ENCODE measurements at places on chromosomes 6 and 20. TPM values are rescaled to one million over a fixed set of nuclear protein-coding genes. Genes with fewer than 3 reads are reported as not detected.

- H3K27me3 ChIP-seq: no peaks in the 10 kb centered on the region
- H3K4me1 ChIP-seq: peaks cover 31% of the 10 kb centered on the region
- DNase-seq: no peak
- H3K36me3 ChIP-seq: peaks cover 29% of the 10 kb centered on the region
Measured at GRCh38 chr20:50141811-50142561, 11.5 kb downstream of the PEDS1 start.

GRCh38 chr20:36377348-36378326 lies 71.5 kb downstream of the DLGAP4 start:
- H3K36me3 ChIP-seq: no peaks in the 10 kb centered on the region
- H3K27me3 ChIP-seq: peaks cover 5% of the 10 kb centered on the region
- no peak overlapping the region for H3K4me3 ChIP-seq
- H3K4me1 ChIP-seq: no peaks in the 10 kb centered on the region

- DNase-seq: no peak
- H3K36me3 ChIP-seq: no peaks in the 10 kb centered on the region
- H3K4me1 ChIP-seq: no peaks in the 10 kb centered on the region
- no peak overlapping the region for H3K4me3 ChIP-seq
- no peak overlapping the region for H3K27ac ChIP-seq
- H3K27me3 ChIP-seq: no peaks in the 10 kb centered on the region
Measured at GRCh38 chr6:154962753-154963152, 32.4 kb upstream of the TIAM2 start.

- no peak for DNase-seq
- no peaks in the 10 kb centered on the region for H3K36me3 ChIP-seq
- no peaks in the 10 kb centered on the region for H3K27me3 ChIP-seq
- H3K4me3 ChIP-seq: no peak overlapping the region
- H3K27ac ChIP-seq: no peak overlapping the region
- peaks cover 2% of the 10 kb centered on the region for H3K4me1 ChIP-seq
Measured at GRCh38 chr6:108029226-108029921, 45.2 kb downstream of the OSTM1 start.

DNA sequence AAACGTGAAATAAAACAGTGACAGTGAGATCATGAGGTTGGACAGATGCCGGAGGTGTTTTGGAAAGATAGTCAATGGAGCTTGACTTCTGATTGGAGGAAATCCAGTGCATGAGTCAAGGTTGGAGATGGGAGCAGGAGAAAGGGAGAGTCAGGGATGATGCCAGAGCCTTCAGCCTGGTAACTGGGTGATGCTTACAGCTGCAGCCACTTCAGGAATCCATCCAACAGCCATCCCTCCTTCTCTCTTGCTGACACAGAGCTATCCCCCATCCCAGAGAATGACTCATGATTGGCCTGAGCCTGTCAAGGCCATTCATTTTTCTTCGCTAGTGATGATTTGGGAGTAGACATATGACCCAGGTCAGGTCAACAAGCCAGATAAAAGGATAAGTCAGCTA lies 112.8 kb downstream of the SAMD5 start:
- DNase-seq: no peak
- no peaks in the 10 kb centered on the region for H3K4me1 ChIP-seq
- H3K27me3 ChIP-seq: no peaks in the 10 kb centered on the region
- H3K27ac ChIP-seq: no peak overlapping the region

DNA sequence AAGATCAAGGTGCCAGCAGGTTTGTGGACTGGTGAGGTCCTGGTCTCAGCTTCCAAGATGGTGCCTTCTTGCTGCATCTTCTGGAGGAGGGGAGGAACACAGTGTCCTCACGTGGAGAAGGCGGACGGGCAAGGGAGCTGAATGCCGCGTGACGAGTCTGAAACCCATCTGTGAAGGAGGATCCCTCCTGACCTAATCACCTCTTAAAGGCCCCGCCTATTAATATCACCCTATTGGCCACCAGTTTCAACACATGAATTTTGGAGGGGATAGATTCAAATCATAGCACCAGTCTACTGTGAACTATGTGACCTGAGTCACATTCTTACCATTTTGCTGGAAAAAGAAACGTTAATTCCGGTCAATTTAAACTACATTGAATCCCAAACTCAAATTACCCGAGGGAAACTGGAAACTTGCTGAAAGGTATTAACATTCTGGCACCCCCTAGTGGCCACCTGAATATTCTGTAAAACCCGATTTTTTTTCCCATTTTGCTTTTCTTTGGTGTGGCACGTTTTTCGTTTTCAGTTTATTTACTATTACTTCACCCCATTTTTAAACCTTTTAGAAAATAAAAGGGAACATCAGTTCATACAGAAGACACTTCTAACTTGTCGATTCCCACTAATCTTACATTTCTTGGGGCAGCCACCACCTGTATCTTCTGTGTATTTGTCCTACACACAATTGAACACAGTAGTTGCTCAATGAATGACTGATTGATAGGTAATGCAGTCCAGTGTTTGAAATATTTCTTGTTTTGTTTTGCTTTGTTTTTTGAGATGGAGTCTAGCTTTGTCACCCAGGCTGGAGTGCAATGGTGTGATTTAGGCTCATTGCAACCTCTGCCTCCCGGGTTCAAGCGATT lies 17.9 kb upstream of the CCDC170 start:
- no peaks in the 10 kb centered on the region for H3K27me3 ChIP-seq
- no peak overlapping the region for H3K27ac ChIP-seq
- H3K4me3 ChIP-seq: no peak overlapping the region
- no peaks in the 10 kb centered on the region for H3K36me3 ChIP-seq
- DNase-seq: peak; percentile 60
- peaks cover 10% of the 10 kb centered on the region for H3K4me1 ChIP-seq

DNA sequence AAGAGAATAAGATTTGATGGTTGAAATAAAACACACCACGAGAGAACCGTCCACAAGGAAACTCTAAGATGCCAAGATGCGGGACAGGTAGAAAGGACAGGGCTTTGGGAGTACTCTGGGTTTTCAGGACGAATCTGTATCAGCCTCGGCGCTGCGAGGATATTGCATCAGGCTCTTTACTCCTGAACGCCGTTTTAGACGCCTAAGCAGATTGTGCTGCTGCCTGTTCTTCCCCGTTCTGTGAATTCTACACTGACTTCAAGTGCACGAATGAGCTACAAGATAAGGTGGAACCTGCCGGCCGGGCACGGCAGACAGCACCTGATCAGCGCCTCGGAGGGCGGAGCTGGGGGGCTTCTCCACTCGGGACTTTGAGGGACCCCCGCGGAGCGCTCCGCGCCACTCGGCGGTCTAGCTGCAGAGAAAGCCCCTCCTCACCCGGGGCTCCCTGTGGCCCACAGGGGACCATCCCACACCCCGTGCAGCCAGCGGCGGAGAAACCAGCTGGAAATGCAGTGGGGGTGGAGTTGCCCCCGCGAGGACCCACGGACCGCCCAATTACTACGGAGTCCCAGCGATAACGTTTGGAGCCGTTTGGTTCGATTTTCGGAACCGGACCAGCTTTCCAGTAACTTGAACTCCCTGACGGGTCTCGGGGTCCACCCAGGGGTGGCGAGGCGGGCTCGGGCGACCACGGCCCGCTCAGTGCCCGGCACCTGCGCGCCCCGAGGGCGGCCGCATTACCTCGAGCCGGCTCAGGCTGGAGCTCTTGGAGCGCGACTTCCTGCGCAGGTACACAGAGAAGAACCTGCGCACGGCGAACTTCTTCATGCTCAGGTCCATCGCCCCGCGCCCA lies 646 bp downstream of the RPS6KA2 start:
- H3K4me3 ChIP-seq: peak overlapping the region; percentile 76
- no peaks in the 10 kb centered on the region for H3K36me3 ChIP-seq
- H3K4me1 ChIP-seq: peaks cover 24% of the 10 kb centered on the region
- H3K27ac ChIP-seq: no peak overlapping the region
- peaks cover 34% of the 10 kb centered on the region for H3K27me3 ChIP-seq

GRCh38 chr6:99613409-99613704 lies 6.7 kb downstream of the PRDM13 start:
- DNase-seq: peak; percentile 33
- H3K27ac ChIP-seq: no peak overlapping the region
- peaks cover 39% of the 10 kb centered on the region for H3K4me1 ChIP-seq
- peaks cover 81% of the 10 kb centered on the region for H3K27me3 ChIP-seq

DNA sequence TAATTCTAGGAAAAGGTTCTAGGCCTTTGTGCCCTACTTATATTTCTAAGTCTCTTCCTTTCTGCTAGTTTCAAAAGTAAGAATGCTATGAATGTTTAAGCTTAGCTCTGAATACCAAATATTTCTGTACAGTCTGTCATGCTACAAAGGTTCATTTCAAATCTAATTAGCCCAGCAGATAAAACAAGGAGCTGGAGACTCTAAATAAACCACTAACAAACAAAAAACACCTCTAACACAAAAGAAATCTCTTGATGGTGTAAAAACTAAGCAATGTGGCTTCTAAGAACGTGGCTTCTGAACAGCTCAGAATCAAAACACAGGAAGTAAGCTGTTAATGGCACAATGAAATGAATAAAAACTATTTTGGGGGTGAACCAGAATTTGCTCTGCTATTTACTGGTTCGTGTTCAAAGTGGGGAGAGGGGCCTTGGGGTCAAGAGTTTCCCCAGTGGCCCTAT lies 198.3 kb downstream of the BCAS1 start:
- peaks cover 62% of the 10 kb centered on the region for H3K4me1 ChIP-seq
- no peak for DNase-seq
- no peaks in the 10 kb centered on the region for H3K27me3 ChIP-seq
- peak overlapping the region; percentile 97 for H3K27ac ChIP-seq
- H3K4me3 ChIP-seq: peak overlapping the region; percentile 77

DNA sequence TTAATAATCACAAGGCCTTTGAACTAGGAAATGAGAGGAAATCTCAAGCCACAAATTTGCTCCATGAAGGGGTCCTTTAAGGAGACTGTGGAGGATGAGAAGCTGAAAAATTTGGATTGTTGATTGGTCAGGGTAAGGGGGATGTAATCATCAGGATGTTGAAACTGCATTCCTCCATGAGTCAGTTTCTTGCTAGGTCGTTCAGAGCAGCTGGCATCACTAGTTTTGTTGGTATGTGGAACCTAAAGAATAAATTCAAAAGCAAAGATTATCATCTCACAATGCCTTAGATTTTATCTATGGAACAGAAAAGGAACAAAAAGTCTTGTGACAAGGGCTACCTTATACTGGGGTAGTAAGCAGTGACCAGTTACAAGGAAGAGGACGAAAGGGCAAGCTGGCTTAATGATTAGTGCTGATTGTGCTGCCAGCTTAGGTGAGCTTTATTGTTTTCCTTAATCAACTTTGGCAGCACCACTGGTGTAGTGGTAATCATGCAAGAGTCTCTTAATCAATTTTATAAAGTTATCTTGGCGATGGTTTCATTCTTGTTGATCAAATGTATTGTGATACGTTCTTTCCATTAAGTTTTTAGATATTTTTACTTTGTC lies 36.6 kb downstream of the CRISP2 start:
- H3K27me3 ChIP-seq: no peaks in the 10 kb centered on the region
- DNase-seq: no peak
- H3K36me3 ChIP-seq: no peaks in the 10 kb centered on the region

GRCh38 chr6:123965894-123966293 lies 162.2 kb downstream of the NKAIN2 start:
- no peak overlapping the region for H3K4me3 ChIP-seq
- DNase-seq: no peak
- no peak overlapping the region for H3K27ac ChIP-seq
- H3K36me3 ChIP-seq: no peaks in the 10 kb centered on the region
- no peaks in the 10 kb centered on the region for H3K4me1 ChIP-seq

DNA sequence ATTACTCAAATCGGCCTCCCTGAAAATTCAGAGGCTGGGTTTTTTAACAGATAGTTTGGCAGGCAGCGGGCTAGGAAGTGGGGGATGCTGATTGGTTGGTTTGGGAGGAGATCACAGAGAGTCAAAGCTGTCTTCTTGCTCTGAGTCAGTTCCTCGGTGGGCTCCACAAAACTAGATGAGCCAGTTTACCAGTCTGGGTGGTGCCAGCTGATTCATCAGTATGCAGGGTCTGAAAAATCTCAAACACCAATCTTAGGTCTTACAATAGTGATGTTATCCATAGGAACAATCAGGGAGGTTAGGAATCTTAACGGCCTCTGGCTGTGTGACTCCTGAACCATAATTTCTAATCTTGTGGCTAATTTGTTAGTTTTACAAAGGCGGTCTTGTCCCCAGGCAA lies 190.7 kb downstream of the C6orf118 start:
- H3K4me1 ChIP-seq: no peaks in the 10 kb centered on the region
- no peak overlapping the region for H3K4me3 ChIP-seq
- H3K36me3 ChIP-seq: no peaks in the 10 kb centered on the region
- DNase-seq: no peak

DNA sequence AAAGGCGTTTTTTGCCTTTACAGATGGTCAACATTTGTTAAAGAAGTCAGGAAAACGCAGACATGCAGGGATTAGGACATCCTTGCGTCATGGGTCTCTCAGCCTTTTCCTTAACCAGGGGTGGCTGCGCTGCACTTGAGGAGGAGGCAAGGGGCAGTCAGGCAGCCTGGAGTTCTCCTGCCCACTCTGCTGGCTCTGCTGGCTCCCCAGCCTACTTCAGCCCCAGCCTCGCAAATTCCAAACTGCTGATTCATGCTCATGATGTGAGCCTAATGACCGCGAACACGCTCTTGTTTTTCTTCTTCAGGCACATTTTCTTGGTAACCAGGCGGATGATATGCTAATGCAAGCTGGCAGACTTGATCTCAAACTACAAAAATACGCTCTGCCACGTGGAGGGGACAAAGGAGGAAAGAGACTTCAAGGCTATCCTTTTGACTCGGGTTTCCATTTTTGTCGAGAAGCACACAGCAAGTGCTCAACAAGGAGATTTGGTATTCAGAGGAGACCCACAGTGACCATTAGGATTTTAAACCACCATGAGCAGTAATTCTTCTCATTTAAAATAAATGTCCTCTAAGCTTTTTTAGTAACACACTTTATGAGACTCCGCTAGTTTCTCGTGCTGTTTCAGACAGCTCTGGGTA lies 290.3 kb upstream of the STXBP5 start:
- no peak for DNase-seq
- H3K36me3 ChIP-seq: no peaks in the 10 kb centered on the region
- H3K4me1 ChIP-seq: peaks cover 3% of the 10 kb centered on the region
- no peaks in the 10 kb centered on the region for H3K27me3 ChIP-seq
- no peak overlapping the region for H3K27ac ChIP-seq

GRCh38 chr6:92231171-92231701 lies 1188.1 kb downstream of the EPHA7 start:
- H3K27ac ChIP-seq: no peak overlapping the region
- no peak for DNase-seq
- H3K4me3 ChIP-seq: no peak overlapping the region
- H3K27me3 ChIP-seq: no peaks in the 10 kb centered on the region
- H3K36me3 ChIP-seq: no peaks in the 10 kb centered on the region

GRCh38 chr6:71383901-71384489 lies 95.4 kb downstream of the OGFRL1 start:
- no peaks in the 10 kb centered on the region for H3K36me3 ChIP-seq
- DNase-seq: peak; percentile 15
- peaks cover 13% of the 10 kb centered on the region for H3K27me3 ChIP-seq
- H3K27ac ChIP-seq: no peak overlapping the region

HDAC2 gene
- total RNA-seq: 63.8 TPM

CTCFL gene
- total RNA-seq: not detected

SAPCD1 gene
- 9.8 TPM for total RNA-seq

MRPL14 gene
- 47.2 TPM for total RNA-seq

TSPO2 gene
- total RNA-seq: not detected

C20orf204 gene
- 4.8 TPM for total RNA-seq

TMEM217 gene
- 1.3 TPM for total RNA-seq
